ENCODE measurements at places on chromosomes 7 and 10.

DNA sequence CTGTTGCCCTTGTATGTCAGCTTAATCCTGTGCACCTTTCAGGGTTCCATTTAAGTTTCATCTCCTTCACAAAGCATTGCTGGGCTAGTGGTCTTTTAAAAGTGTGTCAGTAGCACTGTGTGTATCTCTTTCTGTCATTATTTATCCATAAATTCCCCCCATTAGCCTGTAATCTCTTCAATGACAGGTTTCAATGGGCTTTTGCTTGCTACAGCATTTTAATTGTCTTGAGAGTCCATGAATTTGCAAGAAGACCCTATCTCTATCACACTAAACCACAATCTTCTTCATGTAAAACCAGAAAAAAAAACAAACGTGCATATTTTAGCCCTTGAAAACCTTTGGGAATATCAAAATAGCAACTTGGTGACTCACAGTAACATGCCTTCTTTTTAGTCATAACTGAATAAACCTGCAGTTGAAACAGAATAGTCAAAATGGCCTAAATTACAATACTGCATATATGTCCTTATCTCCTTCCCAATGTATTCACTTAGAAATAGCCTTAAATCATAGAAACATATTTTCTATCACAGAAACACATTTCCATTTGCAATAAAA lies 118.6 kb downstream of the PON1 start:
- no peak for DNase-seq

DNA sequence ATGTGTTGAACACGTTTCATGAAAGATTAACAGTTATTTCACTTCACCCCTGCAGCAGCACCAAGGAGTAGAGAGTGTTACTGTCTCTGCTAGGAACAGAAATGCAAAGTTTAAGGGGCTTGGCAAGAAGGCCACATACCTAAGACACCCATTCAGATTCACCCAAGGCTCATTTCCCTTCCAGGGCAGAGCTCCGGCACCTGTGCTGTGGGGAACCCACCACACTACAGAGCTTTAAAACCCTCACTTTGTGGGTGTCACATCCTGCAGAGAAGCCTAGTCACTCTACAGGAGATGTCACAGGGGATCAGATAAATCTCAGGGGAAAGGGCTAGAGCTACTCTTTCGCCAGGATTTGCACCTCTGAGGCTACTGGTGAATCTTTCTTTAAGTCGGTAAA lies 176.1 kb upstream of the KLF6 start:
- peak; percentile 38 for DNase-seq

DNA sequence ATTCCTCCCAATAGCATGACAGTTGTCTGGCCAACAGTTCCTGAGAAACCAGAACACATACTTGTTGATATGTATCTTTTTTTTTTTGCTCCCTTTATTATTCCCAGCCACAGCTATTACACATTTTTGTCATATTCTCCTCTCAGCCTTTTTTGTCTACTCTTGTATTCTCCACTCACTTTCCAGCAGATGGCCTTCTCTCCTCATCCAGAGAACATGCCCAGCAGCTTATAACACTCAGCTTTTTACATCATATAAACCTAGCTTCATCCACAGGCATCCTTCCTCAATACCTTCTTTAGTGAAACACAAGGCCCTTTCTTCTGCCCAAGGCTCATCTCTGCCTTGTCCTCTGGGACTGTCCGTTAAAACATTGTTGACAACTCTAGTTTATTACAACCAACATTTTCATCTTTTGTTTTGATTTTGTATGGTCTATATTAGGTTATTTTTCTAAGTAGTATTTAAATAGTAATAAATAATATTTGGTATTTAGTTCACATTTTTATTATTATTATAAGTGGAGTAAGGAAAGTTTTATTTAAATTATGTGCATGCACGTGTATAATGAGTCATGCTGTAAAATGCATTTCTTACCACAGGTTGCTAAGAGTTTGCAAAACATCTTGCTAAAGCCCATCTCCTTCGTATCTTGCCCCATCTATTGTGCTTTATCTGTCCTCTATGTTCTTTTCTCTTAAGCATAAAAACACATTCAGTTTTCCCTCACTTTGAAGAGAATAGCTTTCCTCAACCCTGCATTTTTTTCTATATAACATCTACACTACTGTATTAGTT lies 101.5 kb downstream of the ORC5 start:
- DNase-seq, result no peak

- DNase-seq, result no peak
Measured at GRCh38 chr7:100152404-100152803, 3.7 kb downstream of the LAMTOR4 start.

GRCh38 chr7:68224041-68224741 lies 1227.6 kb downstream of the TYW1 start:
- DNase-seq, result no peak

- DNase-seq, result no peak
Measured at GRCh38 chr10:32386623-32387260, 39.8 kb upstream of the EPC1 start.

DNA sequence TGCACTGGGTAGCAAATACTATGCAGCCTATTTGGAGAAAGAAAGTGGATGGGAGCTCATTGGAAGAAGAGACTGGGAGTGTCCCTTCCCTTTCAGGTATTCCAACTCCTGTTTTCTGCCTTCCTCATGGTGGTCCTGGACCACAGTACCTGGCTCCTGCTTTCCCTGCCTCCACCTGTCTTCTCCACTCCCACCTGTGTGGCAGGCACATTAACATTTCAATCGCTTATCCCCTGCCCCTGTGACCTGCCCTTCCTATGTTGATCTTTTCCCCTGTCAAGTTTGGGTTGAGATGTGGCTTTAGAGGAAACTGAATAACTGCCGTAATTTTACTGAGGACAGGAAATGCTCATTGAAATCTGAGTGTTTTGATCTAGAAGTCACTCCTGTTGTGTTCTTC lies 415.8 kb upstream of the PODXL start:
- DNase-seq, result no peak

GRCh38 chr7:82230811-82231581 lies 212.6 kb downstream of the CACNA2D1 start:
- DNase-seq, result no peak

DNA sequence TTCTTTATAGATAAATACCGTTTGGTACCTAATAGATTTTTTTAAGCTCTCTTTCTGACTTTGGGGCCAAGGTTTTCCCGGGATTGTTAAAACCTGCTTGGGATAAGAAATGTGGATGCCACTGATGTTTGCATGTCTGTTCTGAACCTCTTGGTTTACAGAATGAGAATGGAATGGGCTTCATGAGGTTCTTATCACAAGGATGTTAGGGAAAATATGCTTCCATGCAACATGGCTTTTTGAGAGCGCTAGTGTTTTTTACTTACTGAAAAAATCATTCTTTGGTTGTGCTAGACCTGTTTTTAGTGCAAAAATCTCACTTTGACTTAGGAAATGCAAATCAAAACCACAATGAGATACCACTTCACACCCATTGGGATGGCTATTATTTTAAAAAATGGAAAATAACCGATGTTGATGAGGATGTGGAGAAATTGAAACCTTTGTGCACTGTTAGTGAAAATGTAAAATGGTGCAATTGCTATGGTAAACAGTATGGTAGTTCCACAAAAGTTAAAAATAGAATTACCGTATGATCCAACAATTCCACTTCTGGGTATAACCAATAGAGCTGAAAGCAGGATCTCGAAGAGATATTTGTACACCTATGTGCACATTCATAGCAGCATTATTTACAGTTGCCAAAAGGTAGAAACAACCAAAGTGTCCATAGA lies 38.9 kb downstream of the TSPAN14 start:
- DNase-seq, result no peak

GRCh38 chr10:107083388-107084009 lies 81.0 kb downstream of the SORCS1 start:
- no peak for DNase-seq

- no peak for DNase-seq
Measured at GRCh38 chr10:81000781-81001180, 463.1 kb downstream of the SH2D4B start.

- DNase-seq, result no peak
Measured at GRCh38 chr7:33792041-33792440, 113.3 kb upstream of the BMPER start.

DNA sequence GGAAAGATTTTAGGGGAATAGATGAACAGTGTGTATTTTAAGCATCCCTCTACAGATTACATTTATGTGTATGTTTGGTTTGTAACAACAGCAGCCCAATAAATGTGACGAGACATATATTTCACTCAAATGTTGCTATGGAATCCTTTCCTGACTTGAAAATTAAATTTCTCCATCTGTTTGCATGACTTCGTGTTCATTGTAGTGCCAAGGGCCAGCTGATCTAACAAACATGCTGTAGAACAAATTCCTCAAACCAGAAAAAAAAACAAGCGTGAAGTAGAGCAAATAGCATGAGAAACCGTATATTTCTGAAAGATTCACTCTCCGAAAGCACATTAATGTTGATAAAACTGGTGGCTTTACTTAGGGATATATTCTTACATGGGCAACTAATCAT lies 87.8 kb downstream of the NRCAM start:
- DNase-seq, result no peak

DNA sequence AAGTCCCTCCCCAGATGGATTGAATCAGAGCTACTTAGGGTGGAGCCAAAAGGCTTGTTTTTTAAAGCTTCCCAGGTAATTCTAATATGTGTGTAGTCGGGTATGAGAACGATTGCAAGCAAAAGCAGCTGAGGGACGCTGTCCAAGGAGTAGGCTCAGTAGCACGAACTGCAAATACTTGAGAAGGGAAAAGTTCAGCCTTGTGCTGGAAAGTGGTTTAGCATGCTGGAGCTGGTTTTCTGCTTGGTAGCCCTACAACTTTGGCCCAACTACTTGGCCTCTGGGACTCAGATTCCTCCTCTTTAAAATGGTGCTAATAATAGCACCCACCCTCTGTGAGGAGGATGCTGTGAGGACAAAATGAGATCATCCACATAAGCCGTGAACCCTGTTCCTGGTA lies 76.2 kb downstream of the AHR start:
- no peak for DNase-seq

- peak; percentile 59 for DNase-seq
Measured at GRCh38 chr7:48084727-48085432, 4.2 kb upstream of the UPP1 start.

- DNase-seq, result no peak
Measured at GRCh38 chr7:132092106-132092505, 484.2 kb downstream of the PLXNA4 start.

DNA sequence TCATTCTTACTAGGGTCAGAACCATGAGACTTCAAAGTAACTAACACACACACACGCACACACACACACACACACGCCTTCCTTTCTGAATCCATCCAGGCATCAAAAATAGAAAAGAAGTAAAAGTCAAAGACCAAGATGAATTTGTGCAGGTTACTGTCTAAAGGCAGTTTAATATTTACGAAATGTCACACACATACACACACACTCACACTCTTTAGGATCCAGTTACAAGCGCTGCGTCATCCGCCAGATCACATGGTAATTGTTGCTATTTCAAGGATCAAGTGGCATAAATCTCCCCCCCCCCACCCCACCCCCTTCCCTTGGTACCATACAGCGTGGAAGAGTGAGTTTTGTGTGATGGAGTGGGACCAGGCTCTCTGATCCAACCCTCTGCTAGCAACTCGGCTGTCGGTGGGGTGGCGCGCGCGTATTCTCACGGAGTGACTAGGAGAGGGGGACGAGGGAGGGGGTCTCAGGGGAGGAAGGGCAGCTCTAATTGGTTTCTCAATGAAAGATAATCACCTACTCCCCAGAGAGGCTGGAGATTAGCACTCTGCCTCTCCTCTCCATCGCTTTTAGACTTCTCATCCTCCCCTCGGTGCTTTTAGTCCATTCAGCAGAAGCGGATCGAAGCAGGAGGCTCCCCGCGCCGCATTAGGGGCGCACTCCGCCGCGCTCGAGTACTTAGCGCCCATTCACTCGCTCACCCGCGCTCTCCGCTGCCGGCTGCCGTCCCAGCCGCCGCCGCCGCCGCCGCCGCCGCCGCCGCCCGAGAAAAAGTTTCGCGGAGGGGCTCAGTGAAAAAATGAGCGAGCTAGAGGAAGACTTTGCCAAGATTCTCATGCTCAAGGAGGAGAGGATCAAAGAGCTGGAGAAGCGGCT lies 83.5 kb upstream of the PRKG1 start:
- no peak for DNase-seq

- no peak for DNase-seq
Measured at GRCh38 chr7:7738622-7739021, 20.2 kb upstream of the RPA3 start.

GRCh38 chr7:77727936-77728701 lies 31.9 kb downstream of the RSBN1L start:
- no peak for DNase-seq

GRCh38 chr7:16114633-16115032 lies 306.7 kb downstream of the CRPPA start:
- DNase-seq, result no peak

DNA sequence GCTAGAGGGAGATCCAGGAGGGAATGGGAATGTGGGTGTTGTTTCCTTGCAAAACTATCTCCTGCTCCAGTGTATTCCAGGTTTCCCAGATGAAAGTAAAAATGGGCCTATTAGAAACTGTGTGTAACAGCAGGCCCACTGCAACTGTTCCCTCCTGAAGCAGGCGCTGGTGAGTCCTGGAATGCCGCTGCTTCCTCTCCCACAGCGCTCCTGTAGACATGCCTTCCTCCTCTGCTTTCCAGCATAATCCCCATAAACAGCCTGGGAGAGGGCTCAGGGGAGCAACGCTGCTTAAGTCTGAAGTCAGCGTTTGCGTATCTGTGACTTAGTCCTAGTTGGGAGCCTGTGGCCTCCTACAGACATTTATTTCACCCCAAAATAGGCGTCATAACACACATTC lies 551.0 kb upstream of the FOXK1 start:
- no peak for DNase-seq

GRCh38 chr10:102673819-102674511 lies 29.7 kb downstream of the TRIM8 start:
- DNase-seq, result peak; percentile 43

DNA sequence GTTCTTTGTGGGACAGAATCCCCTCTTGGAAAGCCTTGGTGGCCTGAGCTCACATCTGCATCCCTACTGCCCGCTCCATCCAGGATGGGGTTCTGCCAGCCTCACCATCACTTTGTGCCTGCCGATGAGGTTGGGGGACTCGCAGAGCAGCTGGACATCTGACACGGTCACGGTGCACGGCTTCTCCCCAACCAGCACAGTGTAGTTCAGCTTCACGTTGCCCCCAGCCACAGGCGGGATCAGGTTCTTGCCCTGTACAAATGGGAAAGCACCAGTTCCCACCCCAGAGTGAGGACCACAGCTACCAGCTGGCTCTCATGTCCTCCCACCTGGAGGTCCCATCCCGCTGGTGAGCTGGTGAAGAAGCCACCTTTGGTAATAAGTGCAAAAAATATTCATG lies 395.8 kb downstream of the PLXNA4 start:
- DNase-seq, result no peak

DNA sequence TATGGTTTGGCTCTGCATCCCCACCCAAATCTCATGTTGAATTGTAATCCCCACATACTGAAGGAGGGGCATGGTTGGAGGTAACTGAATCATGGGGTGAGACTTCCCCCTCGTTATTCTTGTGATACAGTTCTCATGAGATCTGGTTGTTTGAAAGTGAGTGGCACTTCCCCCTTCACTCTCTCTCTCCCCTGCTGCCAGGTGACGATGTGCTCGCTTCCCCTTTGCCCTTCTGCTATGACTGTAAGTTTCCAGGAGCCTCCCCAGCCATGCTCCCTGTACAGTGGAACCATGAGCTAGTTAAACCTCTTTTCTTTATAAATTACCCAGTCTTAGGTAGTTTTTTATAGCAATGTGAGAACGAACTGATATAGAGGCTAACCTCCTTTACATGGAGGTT lies 16.6 kb downstream of the PLPP4 start:
- no peak for DNase-seq

Data from activated T-helper 1 cell treated with Interleukin-2 at 50 U/mL for 16 hours (primary cell).